Right cardiac atrium (tissue), 5 donors: ENCODE measurements at places on chromosomes 5 and 9.

GRCh38 chr5:138772986-138773594 is 19.9 kb downstream of the CTNNA1 start:
- DNase-seq: no peak

- DNase-seq: no peak
These were observed 64.3 kb upstream of the GGTA1 start for GRCh38 chr9:121563881-121564460.

- no peak for DNase-seq
These were observed 67.9 kb downstream of the KIAA1958 start for GRCh38 chr9:112554516-112554915.

DNA sequence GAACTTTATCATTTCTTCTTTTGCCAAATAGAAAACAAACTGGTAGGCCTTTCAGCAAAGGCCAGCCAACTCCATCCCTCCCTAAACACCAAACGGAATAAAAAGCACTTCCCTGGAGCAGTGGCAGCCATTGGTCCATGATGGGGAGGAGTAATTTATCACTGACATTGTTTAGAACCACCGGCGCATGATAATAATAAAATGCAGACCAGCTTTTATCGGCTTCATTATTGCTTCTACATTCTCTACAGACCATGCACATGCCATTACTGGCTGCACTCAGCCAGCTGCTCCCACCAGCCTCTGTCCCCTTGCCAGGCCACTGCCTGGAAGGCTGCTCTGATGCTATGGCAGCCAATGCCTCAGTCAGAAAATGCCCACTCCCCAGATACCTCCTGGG is 45.9 kb downstream of the ABCA1 start:
- DNase-seq: peak; percentile 46

GRCh38 chr5:155475318-155475717 is 461.8 kb downstream of the KIF4B start:
- no peak for DNase-seq

GRCh38 chr5:132211787-132212186 is 15.9 kb downstream of the P4HA2 start:
- DNase-seq: peak; percentile 68

DNA sequence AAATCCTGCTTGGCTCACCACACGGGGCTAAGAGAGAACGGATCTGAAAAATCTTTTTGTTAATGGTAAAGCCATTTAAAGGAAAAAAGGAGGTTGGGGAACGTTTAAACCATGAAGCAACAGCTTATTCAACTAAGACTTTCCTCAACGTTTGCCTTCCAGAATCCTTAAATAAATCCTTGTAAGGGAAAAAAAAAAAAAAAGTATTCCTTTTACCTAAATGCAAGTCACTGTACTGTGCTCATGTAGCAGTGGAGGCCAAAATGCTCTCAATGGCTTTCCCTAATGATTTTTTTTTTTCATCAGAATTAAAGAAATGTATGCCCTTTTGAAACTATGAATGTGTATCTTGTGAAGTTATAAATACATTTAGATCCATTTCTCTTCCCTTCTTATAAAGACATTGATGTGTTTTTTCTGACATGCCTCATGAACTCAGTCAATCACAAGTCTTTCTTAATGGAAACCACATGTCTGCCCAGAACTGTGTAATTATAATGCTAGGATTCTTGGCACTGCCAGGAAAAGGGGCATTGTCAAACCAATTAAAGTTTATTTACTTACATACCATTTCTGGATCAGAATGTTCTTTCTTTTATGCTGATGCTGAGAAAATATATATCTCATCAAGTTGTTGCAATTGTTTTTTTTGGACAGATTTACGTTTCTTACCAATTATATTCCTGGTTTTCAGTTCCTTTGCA is 107.5 kb downstream of the EBF1 start:
- no peak for DNase-seq

DNA sequence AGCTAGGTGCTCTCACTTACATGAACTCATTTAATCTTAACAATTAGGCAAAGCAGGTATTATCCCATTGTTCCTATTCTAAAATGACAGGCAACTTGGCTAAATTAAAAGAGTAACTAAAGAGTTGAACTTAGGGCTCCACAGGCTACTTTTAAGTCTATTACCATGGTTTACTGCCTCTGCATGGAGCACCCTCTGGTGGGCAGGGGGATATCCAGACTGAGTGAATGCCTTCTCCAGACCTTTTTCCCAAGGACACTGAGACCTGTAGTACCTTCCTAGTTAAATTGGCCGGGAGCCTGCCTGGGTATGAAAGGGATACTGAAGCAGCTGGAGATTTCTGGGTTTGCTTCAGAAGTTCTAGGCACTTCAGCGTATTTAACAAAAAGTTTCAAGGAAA is 238.1 kb downstream of the ELAVL2 start:
- DNase-seq: no peak
